Activated naive CD4-positive, alpha-beta T cell (primary cell): ENCODE measurements at places on chromosomes 7 and 10.

- DNase-seq: no peak
Observed at GRCh38 chr7:151805191-151805590, 71.7 kb downstream of the PRKAG2 start.

GRCh38 chr10:45063591-45064231, 63.0 kb downstream of the ZNF22 start:
- no peak for DNase-seq

DNA sequence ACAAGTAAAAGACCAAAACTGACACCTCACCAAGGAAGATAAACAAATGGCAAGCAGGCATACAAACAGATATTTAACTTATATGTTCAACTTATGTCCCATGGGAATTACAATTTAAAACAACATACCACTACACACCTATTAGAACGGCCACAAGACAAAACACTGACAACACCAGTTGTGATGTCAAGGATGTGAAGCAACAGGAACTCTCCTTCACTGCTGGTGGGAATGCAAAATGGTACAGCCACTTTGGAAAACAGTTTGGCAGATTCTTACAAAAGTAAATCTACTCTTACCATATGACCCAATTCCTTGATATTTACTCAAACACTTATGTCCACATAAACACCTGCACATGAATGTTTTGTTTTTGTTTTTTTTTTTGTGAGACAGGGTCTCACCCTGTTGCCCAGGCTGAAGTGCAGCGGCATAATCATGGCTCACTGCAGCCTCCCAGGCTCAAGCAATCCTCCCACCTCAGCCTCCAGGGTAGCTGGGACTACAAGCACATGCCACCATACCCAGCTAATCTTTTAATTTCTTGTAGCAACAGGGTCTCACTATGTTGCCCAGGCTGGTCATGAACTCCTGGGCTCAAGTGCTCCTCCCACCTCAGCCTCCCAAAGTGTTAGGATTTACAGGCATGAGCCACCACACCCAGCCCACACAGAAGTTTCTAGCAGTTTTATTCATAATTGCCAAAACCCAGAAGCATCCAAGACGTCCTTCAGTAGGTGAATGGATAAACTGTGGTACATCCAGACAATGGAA, 27.3 kb downstream of the HERC4 start:
- no peak for DNase-seq

DNA sequence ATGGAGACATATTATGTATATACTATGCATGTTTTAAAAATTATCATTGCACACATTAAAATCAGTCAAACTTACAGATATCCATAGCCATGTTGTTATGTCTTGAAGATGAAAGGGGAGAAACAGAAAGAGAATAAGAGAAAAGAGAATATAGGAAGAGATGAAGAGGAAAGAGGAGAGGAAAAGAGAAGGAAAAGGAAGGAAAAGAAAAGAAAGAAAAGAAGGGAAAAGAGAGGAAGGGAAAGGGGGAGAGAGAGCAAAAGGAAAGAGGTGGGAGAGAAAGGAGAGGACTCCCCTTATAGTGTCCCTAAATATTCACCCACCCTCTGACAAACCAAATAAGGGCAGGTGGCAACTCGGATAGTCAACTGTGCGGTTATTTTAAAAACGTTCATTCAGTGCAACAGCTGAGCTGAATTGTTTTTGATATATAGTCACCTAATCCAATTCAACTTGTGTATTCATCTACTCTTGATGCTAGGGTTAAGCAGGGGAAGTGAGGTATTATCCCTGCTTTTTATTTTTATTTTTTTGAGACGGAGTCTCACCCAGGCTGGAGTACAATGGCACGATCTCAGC, 14.6 kb downstream of the SVIL start:
- no peak for DNase-seq

GRCh38 chr10:29407280-29407858, 118.5 kb downstream of the LYZL1 start:
- DNase-seq: no peak
